ENCODE measurements at places on chromosomes 4 and X. TPM values are rescaled to one million over a fixed set of nuclear protein-coding genes. Genes with fewer than 3 reads are reported as not detected.

Gene PGAM4
- not detected for total RNA-seq

DNA sequence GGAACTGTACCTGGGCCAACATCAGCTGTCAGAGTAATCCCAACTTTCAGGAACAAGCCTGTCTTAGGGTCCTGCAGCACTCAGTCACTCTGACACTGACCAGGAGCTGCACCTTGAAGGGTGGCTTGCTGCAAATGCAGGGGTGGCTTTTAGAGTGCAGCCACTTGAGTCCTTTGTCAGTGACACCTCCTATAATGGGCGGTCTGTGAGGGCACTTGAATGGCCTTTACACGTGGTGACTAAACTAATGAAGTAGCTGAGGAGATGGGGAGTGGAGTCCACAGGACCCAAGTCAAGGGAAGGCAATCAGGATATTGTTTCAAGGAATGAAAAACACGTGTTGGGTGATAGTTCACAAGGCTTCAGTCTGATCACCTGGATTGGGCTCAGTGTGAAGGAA, 11.1 kb upstream of the LNX1 start:
- no peak for DNase-seq

DNA sequence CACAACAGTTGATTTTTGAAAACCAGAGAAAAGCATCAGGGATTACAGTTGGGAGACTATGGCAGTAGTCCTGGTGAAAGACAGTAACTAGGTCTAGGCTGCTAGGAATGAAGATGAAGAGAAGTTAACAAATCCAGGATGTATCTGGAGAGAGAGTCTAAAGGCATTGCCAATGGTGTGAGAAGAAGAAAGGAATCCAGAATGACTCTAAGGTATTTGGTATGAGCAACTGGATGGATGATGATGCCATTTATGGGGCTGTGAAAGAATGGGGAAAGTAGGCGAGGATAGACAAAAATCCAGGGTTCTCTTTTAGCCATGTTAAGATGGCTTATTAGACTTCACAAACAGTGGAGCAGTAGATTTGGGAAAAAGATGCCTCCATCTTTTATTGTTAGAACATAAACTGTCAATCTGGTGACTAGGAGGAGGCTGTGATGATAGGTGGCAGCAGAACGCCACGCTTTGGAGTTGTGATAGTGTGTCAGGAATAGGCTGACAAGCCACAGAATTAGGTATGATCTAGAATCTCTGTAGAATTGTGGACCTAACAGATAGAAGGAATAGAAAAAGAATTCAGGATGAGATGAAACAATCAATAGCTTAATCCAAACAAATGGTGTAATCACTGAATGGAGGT, 27.3 kb upstream of the JADE1 start:
- no peak for DNase-seq

- no peak for DNase-seq
Observed at GRCh38 chr4:177092807-177093206, 216.9 kb upstream of the NEIL3 start.

GRCh38 chr4:4762909-4763821, 96.3 kb upstream of the MSX1 start:
- no peak for DNase-seq

- DNase-seq, result no peak
Observed at GRCh38 chr4:127261476-127261875, 371.3 kb upstream of the INTU start.

DNA sequence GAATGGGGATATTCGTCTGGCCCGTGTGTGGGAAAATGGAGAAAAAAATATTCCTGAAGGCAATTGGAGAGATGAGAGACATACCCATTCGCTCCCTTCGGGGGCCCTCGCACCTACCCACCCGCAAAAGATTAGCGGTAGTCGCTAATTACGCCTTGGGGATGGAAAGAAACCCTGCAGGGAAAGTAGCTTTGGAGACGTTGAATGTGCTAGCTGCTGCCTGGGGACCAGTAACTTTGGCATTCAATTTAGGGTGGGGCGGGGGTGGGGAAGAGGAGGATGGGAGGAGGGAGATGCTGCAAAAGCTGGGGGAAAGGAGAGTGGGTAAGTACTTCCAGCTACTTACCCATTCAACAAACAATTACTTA, 407 bp upstream of the ZC4H2 start:
- DNase-seq, result no peak

DNA sequence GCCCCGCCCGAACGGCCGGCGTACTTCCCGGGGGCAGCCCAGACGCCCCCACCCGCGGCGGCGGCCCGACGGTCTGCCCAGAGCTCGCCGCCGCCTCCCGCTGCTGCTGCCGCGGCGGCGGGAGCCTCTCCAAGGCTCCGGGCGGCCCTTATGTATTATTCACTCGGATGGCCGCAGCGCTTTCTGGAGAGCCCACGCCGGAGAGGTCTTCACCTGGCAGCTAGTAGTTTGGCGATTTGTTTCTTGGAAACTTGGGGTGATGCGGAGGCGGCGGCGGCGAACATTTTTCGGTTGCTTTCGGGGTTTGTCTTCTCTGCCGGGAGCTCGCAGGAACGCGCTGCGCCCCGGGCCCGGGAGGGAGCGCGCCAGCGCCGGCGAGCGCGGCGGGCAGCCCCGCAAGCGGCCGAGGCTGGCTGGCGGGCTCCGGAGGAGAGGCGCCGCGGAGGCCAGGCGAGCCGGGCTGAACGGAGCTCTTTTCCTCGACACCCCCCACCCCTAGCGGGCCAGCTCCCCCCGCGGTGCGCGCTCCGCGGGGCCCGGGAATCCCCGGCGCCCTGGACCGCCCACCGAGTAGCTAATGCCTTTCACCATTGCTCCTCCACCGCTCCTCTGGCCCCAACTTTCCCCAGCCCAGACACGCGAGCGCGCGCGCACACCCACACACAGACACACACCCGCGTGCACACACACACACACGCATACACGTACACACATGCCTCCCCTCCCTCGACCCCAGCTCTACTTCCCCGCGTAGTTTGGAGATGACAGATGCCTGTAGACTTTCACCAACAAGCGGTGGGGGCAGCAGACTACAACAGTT, 113.5 kb downstream of the DHX15 start:
- no peak for DNase-seq

GRCh38 chr4:163395055-163395454, 51.4 kb downstream of the NPY5R start:
- no peak for DNase-seq

Gene GAGE12F
- not detected for total RNA-seq

Gene RPA4
- 0.43 TPM for total RNA-seq

DNA sequence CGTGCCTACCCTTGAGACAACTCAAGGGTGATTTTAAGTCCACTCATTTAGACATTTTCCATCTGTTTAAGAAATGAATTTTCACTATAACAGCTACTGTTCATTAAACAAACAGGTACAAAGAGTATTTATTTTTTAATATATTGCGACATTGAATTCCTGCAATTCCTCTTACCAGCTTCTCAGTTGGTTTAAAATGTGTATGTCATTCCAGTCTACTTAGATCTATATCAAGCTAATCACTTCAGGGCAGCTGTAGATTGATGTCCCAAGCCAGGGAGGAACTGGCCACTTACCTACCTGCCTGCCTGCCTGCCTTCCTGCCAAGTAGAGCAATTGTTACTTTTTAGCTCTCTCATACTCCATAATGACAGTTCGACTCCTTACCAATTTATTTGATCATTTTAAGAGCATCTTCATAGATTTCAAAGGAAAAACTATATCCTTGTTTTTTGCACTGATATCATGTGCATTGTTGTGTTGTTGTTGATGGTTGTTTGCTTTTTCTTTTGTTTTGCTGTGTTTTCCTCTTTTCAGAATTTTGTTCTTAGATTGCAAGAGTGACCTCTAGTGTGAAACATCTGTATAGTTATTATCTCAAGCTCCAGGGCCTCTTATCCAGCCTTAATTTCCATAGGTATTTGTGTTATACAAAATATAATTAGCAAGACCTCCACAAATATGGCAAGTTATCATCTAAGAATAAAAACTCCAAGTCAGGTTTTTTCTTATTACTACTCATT, 120.9 kb upstream of the NRK start:
- no peak for DNase-seq

Gene CSN2
- total RNA-seq, result not detected

DNA sequence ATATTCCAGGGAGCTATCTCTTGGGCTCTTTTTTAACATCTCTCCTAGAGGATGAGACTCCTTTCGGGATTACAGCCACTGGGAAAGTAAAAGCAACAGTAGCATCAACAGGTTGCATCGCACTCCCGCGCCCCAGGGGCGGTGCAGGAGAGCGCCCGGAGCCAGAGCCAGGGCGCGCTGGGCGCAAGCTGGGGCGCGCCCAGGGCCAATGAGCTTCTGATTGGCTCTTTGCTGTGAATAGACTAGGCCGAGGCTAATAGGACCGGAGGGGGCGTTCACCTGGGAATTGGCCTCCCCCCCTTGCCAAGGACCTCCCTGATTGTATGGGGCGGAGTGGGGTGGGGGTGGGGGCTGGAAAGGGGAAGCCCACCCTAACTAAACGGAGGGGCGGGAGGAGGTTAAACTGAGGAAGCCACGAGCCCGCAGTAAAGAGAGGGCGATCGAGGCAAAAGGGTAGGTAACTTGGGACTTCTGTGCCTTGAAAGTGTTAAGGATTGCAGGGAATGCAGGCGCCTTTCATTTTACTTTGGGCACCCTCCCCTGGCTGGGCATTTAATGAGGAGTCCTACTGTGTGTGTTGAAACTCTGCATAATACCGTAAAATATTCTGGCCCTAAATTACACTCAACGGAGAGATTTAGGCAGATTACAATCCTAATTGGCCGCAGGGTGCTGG, 1.1 kb upstream of the ATOH1 start:
- DNase-seq, result no peak

DNA sequence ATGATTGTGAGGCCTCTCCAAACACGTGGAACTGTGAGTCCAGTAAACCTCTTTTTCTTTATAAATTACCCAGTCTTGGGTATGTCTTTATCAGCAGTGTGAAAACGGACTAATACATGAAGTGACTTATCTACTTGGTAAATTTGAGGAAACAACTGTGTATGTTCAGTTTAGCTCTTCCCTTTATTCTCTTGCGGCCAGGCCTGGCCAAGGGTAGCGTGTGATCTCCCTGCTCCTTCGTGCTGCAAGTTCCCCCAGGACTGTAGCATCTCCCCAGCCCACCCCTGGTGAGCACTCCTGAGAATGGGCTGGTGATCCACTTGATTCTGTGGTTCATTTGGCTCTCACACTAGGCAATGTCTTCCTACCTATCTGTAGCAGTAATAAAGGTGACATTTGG, 53.2 kb upstream of the CHRNA9 start:
- DNase-seq, result no peak

GRCh38 chr4:6710282-6710681, 617 bp upstream of the MRFAP1L1 start:
- no peak for DNase-seq

Gene NWD2
- total RNA-seq, result 0.64 TPM

- no peak for DNase-seq
Observed at GRCh38 chr4:42891644-42892043, 869 bp upstream of the GRXCR1 start.

DNA sequence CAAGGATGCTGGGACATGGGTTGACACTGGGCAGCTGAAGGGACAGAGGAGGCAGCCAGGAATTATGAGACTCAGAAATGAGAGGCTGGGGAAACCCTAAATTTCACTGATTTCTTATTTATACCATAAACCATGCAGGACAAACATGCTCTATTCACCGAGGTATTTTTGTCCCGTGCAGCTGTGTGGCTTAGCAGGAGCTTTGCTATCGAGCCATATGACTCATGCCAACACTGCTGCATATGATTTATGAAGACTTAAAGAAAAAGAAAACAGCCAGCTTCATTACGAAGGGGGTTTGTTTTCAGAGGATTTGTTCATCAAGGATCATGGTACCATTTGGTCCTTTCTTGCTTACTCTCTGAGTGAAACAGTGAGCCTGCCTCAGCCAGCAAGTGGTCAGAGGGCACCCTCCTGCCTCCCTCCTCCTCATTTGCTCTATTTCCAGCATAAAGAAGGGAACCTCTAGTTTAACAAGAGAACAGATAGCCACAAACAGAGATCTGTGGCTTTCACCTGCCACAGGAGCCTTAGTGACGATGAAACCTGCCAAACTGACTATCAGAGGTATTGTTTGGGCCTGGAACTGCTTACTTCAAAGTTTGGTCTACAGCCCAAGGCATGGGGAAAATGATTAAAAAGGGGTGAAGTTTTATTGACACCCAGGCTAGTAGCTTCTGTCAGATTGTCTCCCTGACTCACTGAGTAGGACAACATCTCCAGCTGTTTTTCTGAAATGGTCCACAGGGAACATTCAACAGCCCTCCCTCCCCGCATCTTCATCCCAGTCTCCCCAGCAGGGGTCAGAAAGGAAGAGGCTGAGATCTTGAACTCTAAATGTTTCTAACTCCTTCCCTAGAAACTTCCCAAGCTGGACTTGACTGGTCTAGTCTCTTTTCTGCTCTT, 80.1 kb upstream of the MAML3 start:
- DNase-seq, result no peak

Gene BST1
- total RNA-seq, result 22.7 TPM

Gene TMSB15B
- total RNA-seq, result 0.32 TPM

Gene XK
- 0.53 TPM for total RNA-seq

Gene MMRN1
- total RNA-seq, result 109 TPM

GRCh38 chr4:188005561-188005960, 10.0 kb downstream of the ZFP42 start:
- no peak for DNase-seq

Gene CXorf65
- total RNA-seq, result not detected

Gene DMP1
- not detected for total RNA-seq

- no peak for DNase-seq
Observed at GRCh38 chr4:94843216-94843615, 85.5 kb downstream of the BMPR1B start.

Gene SLC25A14
- total RNA-seq, result 14.9 TPM

DNA sequence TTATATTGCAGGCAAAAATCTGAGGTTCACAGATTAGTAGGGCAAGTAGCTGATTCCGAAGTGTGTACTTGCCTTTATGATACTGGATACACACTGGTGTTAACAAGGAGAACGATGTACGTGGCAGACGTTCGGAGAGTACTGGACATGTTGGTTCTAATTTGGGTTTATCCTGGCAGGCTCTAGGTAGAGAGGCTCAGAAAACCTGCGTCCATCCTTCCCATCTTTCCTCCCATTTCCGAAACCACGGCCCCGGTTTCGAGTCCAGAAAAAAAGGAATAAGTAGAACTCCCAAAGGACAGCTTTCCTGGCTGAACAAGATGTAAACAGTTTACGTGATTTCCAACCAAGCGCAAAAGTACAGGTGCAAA, 351 bp upstream of the SLC30A9 start:
- DNase-seq, result no peak

DNA sequence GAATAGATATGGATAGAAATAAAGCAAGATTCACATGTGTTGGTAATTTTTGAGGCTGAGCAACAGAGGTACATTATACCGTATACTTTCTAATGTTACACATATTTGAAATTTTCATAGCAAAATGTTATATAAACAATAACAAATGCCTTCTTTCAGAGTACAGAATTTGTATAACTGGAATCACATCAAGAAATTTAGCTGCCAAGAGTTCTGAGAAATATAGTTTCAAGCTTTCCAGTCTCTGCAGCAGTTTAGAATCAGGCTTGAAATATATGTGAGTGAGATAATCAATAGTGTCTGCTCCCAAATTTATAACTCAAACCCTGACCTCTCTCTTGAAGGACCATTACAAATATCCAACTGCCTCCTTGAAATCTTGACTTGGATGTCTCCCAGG, 23.8 kb downstream of the FAM184B start:
- DNase-seq, result no peak

- DNase-seq, result no peak
Observed at GRCh38 chr4:112735474-112735951, 98.6 kb downstream of the LARP7 start.

Gene ARMCX6
- 9.4 TPM for total RNA-seq

Gene BGN
- 1,387 TPM for total RNA-seq

GRCh38 chr4:177292171-177292570, 17.5 kb upstream of the NEIL3 start:
- DNase-seq, result no peak

Data from ascending aorta (tissue), 2 donors.